ENCODE measurements at places on chromosomes 16 and 17.

- no peak for DNase-seq
Observed at GRCh38 chr17:73064084-73064938, 28.2 kb downstream of the SLC39A11 start.

DNA sequence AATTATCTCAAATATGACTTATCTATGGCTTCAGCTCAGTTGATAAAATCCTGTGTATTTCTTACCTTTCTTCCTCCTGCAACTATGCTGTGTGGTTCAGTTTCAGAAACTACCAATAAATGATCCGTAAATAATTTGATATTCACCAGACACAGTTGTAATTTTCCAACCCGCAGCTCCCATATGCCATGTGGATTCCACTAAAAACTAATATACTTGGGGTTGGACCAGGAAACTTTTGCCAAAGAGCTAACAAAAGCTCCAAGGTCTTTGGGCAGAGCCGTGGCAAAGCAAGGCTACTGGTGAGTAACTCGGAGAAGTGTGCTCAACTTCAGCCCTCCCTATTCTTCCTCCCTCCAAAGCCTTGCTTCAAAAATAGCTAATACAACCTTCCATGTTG lies 2.3 kb upstream of the CHST6 start:
- DNase-seq, result no peak

DNA sequence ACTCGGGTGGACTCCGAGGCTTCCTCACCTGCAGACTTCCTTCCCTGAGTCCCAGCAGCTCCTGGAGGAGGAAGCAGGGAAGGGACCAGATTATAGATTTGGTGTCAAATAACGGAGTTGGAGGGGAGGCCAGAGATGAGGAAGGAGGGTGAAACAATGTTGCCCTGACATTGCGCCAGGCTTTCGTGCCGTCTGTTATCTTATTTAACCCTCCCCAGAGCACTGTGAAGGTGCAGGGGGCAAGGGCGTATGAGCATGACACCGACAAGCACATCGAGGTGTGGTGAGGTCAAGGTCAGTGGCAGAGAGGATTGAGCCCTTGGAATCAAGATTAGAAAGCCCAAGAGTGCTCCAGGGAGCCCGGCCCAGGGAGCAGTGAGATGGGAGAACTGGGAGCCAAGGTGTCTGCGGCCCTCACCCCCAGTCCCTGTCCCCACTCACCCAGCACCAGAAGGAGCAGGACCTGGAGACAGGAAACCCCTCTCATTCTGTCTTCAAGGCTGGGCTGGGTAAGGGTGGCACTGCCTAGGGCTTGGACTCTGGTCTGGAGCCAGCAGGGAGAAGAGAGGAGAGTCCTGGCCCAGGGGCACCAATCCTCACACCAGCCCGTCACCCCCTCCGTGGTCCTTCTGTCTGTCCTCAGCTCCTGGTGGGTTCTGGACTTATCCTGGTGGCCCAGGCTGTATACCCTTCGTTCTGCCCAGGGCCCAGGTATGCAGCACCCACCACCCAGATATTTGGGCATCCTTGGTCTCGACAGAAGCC lies 1.1 kb downstream of the PRSS33 start:
- DNase-seq, result peak; percentile 4

DNA sequence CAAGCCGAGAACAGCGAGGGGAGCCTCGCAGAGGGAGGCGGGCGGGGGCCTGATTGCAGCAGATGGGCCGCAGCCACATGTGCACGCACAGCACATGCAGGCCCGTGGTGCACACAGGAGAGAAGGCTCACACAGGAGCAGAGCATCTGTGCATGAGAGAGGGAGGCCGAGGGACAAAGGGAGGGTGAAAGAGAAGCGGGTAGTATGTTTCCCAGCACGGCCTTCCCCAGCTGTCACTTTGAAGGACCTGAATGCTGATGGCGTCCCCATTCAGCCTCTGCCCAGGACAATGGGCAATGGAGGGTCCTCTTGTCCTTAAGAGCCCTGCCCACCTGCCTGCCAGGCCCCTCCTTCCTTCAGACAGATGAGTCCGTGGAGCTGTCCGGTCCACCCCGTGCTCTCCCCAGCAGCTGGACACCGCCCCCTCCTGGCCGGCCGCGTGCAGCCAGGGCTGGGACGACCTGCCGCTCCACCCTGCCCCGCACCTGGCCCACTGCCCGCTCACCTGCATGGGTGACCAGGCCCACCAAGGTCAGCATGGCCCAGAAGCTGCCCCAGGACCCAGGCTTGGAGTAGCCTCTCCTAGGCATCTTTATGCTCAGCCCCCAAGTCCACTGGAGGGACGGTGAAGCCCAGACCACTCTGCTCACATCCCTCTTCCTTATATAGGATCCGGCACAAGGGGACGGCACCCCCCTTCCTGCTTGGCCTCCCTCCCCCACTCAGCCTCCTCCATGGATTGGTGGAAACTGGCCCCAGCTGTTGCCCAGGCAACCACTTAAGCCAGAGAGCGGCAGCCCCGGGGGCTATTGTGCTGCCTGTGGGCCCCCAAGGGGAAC lies at the start of gene BTBD17:
Gene BTBD17 (minus strand): TSS at position 639 of the 839 bp plus-strand sequence. CDS start 49 bp downstream, at position 590.
- DNase-seq, result peak; percentile 74

DNA sequence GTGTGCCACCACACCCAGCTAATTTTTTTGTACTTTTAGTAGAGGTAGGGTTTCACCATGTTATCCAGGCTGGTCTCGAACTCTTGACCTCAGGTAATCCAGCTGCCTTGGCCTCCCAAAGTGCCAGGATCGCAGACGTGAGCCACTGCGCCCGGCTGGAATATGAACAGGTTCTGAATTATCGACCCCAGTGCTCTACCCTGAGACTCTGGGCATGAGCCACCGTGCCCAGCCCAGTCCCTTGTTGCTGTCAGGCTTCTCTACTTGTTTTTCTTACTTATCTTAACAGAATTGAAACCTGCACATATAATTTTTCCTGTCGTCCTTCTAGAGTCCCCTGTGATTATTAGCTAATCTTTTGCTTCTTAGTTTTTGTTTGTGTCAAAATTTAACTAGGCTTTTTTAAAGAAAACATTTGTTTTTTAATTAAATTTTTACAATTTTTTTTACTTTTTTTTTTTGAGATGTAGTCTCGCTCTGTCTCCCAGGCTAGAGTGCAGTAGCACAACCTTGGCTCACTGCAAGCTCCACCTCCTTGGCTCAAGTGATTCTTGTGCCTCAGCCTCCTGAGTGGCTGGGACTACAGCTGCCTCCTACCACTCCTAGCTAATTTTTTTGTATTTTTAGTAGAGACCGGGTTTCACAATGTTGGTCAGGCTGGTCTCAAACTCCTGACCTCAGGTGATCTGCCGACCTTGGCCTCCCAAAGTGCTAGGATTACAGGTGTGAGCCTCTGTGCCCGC lies 66.7 kb downstream of the AP2B1 start:
- DNase-seq, result no peak

DNA sequence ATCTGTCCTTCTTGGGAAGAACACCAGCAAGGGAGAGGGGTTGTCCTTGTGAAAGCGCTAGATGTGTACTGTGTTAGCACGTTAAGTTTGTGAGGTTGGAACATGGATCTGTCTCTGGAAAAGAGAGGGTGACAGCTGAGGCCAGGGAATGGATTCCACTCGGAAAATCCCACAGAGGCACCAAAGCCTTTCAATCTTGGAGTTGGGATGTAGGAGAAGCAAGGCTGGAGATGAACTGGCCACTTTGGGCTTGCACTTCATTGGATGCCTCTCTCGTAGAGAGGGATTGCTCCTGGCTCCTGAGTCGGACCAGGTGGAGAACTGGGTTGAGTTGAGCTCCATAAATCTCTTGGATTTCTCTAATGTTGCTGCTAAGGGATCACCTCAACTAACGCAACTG lies 67.2 kb downstream of the CCDC182 start:
- no peak for DNase-seq

- DNase-seq, result no peak
Observed at GRCh38 chr16:87330257-87330624, 13.0 kb upstream of the C16orf95 start.

GRCh38 chr16:30032083-30032819 lies 1.2 kb upstream of the TLCD3B start:
- DNase-seq, result peak; percentile 48

DNA sequence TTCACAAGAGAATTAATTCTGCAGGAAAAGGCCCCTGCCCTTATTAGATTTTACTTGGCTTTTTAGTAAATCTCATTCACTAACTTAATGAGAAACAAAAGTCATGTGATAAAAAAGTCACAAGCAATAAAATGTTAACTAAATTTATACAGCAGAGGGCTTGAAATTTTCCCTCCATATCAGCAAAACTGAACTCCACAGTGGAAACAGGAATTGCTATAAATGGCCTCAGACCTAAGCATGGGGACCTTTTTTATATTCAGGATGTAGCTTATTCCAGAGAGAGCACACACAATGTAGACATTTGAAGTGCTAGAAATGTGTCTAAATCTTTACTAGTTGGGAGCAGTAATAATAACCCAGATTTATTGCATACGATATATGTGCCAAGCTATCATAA lies 291.5 kb downstream of the C16orf95 start:
- no peak for DNase-seq

GRCh38 chr17:55709984-55710383 lies 12.7 kb downstream of the TMEM100 start:
- no peak for DNase-seq

- DNase-seq, result no peak
Observed at GRCh38 chr17:9906616-9907015, 1.5 kb upstream of the RCVRN start.

DNA sequence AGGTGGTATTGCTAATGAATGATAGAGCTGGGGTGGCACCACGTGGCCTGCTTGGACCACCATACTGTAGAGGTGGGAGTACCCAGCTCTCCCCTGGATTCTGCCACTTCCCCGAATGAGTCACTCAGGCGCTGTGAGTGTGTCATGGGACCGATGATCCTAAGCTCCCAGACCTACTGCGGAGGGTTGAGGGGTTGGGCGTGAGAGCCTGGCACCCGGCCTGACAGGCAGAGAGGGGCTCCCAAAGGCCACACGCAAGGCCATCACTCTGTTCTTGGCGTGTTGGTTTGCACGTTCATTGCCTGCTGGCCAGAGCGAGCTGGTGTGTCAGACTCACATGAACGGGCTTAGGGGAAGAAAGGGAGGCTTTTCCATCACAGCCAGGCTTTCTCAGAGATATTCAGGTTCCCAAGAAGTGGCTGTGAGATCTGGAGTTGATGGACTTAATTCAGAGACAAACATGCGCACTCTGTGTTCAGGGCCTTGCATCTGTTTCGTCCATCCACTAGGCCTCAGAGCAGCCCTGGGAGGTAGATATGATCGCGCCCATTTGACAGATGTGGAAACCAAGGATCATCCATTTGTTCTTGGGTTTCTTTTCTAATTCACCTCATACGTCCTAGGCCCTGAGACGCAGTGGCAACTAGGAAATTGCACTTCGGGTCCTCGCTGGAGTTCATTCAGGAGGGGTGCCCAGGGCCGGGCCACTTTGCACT lies 41.4 kb downstream of the CMIP start:
- no peak for DNase-seq

- no peak for DNase-seq
Observed at GRCh38 chr16:74769586-74770190, 4.9 kb downstream of the FA2H start.

DNA sequence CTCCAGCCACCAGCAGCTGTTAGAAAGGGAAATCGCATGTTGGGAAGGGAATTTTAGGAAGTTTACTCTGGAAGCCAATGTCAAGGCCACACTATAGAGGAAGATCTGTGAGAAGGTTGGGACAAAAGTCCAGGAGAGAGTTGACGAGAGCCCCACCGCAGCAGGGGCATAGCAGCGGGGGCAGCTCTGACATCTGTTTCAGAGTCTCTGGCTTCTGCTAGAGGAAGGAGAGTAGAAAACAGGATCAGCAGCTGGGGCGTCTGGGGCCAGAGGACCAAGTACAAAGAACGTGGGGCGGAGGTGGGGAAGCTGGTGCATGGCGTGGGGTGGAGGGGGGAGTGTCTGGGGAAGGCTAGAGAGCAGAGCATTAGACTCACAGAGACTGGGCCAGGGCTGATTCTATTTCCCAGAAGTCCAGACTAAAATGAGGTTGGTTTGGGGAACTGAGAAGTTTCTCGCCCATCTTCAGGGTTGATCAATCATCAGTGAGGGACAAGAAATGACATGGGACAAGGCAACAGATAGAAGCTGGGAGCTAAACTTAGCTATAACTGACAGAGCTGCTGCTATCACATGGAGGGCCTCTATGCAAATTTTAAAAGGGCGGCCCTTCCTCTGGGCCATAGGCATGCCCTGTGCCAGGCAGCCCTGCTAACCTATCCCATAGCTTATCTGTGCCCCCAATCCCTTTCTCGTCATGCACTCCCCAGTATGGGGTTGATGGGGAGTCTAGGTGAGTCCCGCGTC lies 1.2 kb downstream of the RABEP2 start:
- DNase-seq, result no peak

DNA sequence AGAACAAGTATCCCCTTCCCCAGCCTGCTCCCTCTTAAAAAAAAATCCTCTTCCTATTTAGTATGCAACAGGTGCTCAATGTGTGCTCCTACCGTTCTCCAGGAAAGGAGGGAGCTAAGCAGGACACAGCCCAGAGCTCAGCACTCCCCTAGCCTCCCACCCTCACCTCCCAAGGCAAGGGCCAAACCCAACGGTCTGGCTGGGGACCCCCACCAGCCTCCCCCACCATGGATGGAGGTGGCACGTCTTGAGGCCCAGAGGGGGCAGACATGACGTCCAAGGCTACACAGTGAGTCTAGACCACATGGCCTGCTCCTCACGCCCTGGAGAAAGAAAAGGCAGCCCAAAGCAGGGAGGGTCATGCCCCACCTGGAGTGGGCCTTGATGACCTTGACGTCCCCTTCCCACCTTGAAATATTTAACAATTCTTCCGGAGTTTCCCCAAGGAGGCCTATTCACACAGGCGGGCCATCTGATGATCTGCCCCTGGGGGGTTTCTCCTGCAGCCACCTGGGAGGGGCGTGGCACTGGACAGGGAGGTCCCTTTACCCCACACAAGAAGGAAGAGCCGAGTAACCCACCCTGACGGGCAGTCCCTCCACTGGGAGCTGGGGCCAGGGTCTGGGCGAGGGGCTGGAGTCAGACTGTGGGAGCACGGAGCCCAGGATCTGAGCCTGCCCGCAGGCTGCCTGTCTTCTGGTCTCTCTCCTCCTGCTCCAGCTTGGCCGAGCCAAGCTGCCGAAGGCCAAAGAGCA lies 89.4 kb upstream of the CBX4 start:
- no peak for DNase-seq

DNA sequence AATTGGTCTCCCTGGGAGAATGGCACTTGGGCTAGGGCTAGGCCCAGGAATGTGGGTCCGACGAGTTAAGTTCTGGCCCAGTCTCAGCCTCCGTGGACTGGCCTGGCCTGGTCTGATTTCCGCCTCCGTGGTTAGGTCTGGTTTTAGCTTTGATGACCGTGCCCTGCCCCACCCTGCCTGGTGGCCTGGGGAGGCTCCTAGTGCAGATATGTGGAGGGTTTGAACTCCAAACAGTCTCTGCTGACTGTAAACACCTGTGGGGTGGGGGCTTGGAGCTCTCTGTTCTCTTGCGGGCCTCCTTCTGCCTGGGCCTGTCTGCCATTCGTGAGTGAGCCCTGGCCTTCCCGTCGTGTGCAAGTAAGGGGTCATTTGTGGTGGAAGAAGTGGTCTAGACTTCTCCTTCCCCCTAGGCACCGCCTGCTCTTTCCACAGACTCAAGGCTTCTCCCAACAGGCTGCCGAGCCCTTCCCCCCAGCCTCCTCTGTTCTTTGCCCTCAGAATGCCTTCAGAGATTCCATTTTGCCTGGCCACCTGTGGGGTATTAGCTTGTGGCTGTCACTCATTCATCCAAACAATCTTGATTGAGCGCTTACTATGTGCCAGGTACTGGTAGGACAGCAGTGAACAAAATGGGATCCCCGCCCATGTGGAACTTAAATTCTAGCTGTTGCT lies 1.6 kb downstream of the ATP6V0C start:
- no peak for DNase-seq

Measured in NCI-H2029 treated with DMSO at 0.1 percent for 48 hours (cell line).